ENCODE measurements at places on chromosomes 2 and 18.

DNA sequence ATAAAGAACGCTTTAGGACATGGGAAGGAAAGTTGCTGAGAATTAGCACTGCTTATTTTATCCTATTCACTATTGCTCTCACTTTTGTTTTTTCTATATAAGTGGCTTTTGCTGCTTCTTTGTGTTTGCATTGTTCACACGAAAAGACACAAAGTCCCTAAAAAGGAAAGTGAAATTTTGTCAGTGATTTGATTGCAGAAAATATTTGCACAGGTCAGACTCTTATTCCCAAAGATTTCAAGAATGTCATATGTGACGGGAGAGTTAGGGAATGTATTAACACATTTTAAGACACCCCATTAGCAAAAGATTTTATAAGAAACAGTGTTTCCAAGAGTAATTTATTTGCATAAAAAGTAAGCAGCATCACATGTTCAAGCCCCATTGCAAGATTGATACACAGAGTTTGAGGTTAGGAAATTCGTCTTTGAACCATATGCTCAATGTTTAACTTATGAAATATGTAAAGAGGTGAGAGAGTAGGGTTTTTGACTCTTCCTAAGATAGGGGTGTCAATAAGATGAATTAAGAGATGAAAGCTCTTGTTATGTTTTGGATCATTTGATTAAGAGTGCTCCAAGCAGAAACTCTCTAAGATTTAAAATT, 57.0 kb downstream of the CCDC102B start:
- no peak for DNase-seq

GRCh38 chr18:31428211-31428610, 19.3 kb upstream of the DSG3 start:
- no peak for DNase-seq

GRCh38 chr2:19073522-19073921, 284.9 kb downstream of the OSR1 start:
- no peak for DNase-seq

DNA sequence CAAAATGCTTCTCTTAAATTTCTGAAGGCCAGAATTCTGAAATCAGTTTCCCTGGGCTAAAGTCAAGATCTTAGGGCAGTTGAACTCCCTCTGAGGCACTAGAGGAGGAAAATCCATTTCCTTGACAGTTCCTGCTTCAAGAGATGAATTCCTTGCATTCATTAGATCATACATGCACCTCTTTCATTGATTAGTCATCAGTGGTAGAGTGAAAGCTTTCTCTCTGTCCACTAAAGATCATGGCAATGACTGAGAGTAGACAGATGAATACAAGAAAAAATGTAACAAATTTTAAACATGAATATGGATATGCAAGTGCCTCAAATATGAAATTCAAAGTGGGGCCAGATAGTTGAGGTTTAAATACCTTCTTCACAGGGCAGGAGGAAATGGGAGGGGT, 693.4 kb upstream of the TMEFF2 start:
- no peak for DNase-seq

GRCh38 chr18:34131006-34131405, 93.7 kb downstream of the NOL4 start:
- DNase-seq = no peak

- no peak for DNase-seq
Observed at GRCh38 chr2:98521266-98521665, 76.6 kb downstream of the INPP4A start.

- DNase-seq = no peak
Observed at GRCh38 chr2:25738383-25739343, 65.3 kb upstream of the DTNB start.
